NCI-H1092 (cell line): ENCODE measurements at places on chromosomes 5 and 9.

GRCh38 chr5:107380654-107381053 is 290.1 kb downstream of the EFNA5 start:
- DNase-seq: no peak

GRCh38 chr5:59317774-59318205 is 575.7 kb downstream of the PDE4D start:
- DNase-seq: no peak

DNA sequence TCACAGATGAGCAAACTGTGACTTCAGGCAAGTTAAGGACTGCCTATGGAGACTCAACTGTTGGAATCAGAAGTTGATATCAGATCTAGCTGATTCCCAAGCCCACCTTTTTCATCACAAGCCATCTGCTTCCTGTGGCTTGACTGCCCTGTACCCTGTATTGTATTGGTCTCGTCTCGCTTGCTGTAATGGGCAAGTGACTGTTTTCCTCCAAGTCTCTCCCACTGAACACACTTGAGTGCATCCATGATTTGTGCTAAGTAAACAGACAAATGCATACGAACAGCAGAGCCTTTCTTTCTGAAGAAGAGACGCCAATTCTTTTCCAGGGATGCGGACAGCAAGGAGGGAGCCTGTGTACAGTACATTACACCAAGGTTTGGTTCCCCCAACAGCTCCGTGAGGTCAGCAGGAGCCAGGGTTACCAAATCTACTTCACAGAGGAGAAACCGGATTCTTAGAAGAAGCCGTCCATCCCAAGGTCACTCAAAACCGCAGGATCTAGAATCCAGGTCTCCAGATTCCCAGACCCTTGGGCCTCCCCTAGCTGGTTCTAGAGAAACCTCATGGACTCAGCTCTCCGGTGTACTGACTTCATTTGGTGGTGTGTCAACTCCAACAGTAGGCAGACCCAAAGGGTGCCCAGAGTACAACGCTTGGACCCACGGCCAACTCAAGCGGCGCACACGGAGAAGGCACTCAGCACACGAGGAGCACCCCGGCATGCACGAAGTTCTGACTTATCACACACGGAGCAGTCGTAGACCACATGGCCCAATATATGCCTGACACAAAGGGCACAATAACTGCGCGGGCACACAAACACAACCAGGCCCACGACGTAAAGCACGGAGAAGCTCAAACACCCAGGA is 1.1 kb downstream of the BAG1 start:
- DNase-seq: no peak

GRCh38 chr5:65479527-65479926 is 2.2 kb downstream of the ADAMTS6 start:
- DNase-seq: no peak

DNA sequence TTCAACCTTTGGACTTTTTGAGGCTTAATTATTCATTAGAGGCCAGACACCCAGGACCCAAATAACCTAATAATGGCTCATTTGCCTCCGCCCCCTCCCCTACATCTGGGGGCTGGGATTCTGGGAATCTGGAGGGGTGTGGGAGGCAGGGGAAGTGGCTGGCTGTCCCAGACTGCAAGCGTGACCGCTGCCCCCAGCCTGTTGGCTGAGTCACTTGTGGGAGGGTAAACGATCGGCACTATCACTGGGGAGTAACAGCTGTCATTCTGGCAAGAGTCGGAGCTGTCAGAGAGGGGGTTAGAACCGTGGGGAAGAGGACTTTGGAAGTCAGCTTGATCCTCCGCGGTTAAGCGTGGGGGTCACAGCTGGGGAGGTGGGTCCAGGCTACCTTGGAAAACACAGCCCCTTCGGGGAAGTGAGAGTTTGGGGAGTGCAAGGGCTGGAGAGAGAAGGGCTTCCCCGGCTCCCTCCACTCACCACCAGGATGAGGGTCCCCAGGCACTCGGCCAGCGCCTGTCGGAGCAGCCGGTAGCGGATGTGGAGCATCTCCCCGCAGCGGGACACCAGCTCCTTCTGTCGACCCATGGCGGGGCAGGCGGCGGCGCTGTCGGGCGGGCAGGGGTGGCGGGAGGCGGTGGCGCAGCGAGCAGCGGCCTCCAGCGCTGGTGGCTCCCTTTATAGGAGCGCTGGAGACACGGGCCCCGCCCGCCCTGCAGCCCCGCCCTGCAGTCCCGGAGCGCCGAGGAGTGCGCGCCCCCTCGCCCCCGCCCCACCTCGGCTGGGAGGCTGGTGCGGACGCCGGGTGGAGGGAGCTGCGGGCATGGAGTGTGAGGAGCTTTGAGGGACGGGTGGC is at the start of gene AQP3:
AQP3 (minus strand) TSS at position 648 of the 853 bp plus-strand sequence; CDS start at position 585, 63 bp downstream.
- peak; percentile 50 for DNase-seq

DNA sequence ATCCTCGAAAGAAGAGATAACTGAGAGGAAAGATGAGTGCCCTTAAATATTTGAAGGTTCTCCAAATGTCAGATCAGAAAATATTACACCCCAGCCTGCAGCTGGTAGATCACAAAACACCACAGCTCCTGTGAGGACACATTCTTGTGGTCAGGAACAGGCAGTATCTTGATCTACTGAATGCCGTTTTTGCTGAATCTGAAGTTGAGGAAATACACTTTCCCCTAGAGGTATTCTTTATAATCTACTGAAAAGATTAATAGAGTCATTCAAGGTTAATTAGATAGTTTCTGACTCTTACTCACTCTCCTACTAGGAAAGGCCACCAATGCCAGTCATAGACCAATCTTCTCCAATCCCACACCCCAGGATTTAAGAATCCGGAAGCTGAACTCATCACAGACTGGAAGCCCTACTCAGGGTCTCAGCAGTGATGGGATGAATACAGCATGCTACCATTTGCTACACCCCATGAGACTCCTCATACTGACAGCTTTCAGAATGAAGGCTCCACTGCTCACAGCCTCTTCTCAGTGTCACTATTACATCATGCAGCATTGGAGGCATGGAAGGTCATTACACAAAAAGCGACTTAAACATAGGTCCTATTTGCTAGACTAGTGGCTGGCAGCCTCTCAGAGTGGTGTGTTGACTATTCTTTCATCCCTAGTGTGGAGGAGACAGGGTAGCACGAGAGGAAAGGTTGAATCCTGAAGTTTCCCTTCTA is 143.9 kb upstream of the SLC1A3 start:
- DNase-seq: no peak

GRCh38 chr5:104353371-104353770 is 790.8 kb upstream of the NUDT12 start:
- no peak for DNase-seq

DNA sequence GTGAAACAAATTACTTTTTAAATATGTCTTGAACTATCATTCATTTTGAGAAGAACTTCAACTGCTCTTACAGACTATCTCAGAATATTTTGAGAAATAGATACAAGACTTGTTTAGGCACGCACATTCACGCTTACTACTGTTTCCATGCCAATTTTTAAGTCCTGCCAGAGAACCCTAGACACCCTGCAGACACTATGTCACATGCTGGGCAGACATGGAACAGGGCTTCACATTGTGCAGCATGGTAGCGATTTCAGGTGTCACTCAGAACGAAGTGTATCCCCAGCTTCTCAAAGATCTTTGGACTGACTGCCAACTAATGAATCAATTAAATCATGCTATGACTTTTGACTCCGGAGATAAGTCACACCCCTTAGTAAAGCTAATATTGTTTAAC is 128.7 kb upstream of the SLC27A6 start:
- DNase-seq: no peak

DNA sequence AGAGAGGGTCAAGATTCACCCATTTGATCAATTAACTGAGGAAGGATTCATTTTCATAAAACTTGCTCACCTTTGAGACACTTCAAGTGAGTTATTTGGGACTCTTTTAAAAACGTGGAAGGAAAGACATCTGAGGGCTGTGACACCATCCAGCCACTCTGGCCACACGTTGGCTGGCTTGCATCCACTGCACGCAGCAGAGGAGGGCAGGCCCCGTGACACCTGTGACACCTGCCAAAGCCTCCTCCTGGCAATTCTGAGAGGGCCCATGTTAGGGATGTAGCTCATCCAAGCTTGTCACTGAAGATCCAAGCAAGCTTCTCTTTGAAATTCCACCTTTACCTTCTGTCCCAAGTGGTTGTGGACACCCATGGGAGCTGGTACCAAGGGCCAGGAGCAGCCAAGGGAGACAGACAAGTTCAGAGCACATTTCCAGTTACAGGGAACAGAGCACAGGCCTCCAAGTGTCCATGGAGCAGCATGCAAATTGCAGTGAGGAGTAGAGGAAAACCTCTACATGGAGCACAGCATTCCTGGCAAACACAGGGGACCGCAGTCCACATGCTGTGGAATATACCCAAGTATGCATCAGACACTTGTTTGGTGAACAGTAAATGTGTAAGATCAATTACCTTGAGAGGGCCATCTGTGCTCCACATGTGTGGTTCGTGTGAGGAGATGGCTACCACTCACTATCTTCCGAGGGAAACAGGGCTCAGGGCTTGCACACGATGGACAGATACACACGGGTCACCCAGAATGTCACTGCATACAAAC is 4.8 kb downstream of the PRSS3 start:
- no peak for DNase-seq

GRCh38 chr9:136550439-136551289 is 4.8 kb upstream of the NOTCH1 start:
- no peak for DNase-seq

DNA sequence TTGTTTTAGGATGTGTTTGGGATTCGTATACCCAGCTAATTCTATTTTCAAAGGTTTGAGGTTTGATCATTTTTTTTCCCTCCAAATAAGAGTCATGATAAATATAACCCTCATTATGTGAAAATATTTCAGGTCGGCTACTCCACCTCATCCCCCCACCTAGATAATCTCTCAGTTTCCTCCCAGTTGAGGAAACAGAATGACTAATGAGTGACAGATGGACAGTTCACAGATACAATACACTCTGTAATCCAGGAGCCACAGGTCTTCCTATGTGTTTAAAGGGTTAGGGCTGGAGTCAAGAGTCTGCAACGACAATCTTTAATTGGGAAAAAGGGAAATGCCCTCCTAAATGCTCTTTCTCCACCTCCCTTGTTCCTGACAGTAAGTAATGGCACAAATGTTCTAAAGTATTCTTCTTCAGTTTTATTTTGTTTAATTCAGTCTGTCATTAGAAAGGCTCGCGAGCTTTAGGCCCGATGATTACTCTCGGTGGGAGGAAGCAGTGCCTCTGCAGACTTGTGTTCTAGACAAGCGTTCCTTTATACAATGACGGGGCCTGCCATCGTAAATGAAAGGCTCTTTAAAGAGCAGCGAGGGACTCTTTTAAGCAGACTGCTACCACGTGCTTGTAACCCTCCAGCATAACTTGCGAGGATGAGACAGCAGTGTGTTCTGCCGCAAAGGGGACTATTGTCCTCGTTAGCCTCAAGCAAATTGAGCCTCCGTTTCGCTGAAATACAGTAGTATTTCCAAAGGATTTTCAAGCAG is 69.0 kb downstream of the MEF2C start:
- DNase-seq: no peak

DNA sequence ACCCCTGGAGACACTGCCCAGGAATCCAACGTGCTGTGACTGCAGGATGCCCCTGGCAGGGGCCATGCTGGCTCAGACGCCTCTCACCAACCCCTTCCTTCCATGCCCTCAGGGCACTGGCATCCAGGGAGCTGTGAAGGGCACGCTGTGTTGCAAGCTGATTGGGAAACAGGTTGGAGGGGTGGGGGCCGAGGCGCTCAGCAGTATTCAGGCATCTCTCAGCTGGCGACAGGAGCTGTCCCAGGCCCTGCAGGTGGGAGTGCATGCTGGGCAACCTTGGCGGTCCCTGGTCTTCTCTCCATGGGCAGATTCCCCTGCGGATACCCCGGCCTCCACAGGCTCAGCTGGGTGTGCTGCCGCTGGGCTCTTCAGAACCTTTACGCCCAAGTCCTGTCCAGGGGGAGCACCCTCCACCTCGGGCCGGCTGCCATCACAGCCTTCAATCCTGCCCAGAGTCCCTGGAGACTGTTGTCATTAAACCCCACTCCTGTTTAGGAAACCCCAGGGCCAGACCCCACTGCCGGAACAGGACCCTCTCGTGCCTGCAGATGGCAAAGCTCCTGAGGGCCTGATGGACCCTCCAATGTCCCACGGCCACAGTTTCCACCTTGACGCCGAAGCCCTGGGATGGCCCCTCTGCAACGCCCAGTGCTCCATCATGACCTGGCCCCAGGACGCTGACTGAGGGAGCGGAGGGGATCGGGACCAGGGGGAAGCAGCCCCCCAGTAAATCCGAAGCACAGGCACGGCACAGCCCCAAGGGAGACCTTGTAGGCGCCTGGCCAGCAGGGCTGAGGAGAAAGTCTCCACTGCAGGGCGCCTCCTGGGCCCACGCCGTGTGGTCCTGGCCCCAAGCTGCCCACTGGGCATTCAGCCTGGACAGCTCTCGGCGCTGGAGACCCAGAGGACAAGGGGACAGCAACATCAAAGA is 9.3 kb downstream of the TPPP start:
- no peak for DNase-seq

GRCh38 chr9:99556998-99557397 is 264.7 kb upstream of the NR4A3 start:
- no peak for DNase-seq

DNA sequence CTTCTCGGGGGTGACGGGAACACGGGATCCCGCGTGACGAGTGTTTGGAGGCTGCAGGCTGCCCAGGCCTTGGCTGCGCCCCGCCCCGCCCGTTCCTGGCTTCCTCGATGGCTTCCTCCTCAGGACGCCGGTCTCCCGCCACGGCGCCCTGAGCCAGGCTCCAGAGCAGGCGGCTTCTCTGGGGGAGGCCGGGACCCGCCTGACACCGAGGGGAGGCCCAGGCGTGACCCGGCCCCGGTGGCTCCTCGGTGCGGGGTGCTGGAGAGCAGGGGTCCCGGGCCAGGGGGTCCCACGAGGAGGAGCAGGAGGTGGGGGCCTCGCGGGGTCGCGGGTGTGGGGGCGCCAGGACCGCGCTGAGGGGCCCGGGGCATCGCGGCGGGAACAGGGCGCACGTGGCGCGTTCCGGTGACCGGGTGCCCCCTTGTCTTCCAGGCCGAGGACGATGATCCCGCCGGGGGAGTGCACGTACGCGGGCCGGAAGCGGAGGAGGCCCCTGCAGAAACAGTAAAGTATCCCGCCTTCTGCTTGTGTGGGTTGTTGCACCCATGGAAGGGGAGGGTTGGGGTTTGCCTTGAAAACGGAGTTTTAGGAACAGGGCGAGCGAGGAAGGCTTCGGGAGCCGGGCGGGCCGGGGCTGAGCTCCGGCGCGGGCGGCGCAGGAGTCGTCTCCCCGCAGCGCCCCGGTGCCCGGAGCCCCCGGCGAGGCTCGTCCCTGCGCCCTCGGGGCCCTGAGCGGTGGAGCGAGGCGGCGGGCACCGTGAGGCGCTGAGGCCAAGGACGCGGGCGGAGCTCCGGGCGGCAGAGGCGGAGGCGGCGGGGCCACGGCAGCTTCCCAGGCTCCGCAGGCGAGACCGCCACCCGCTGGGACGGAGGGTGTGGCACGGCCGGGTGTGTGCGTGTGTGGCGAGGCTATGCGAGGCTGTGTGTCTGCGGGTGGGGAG is 22.2 kb downstream of the AHRR start:
- DNase-seq: peak; percentile 23

DNA sequence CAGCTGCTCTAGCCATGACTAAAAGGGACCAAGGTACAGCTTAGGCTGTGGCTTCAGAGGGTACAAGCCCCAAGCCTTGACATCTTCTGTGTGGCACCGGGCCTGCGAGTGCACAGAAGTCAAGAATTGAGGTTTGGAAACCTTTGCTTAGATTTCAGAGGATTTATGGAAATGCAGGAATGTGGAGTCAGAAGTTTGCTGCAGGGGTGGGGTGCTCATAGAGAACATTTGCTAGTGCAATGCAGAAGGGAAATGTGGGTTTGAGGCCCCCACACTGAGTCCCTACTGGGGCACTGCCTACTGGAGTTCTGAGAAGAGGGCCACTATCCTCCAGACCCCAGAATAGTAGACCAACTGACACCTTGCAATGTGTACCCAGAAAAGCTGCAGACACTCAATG is 624.9 kb upstream of the FTMT start:
- no peak for DNase-seq

GRCh38 chr5:123868267-123868666 is 356.3 kb downstream of the CSNK1G3 start:
- peak; percentile 12 for DNase-seq
